Astrocyte of the spinal cord (primary cell): ENCODE measurements at places on chromosomes 13 and 19.

DNA sequence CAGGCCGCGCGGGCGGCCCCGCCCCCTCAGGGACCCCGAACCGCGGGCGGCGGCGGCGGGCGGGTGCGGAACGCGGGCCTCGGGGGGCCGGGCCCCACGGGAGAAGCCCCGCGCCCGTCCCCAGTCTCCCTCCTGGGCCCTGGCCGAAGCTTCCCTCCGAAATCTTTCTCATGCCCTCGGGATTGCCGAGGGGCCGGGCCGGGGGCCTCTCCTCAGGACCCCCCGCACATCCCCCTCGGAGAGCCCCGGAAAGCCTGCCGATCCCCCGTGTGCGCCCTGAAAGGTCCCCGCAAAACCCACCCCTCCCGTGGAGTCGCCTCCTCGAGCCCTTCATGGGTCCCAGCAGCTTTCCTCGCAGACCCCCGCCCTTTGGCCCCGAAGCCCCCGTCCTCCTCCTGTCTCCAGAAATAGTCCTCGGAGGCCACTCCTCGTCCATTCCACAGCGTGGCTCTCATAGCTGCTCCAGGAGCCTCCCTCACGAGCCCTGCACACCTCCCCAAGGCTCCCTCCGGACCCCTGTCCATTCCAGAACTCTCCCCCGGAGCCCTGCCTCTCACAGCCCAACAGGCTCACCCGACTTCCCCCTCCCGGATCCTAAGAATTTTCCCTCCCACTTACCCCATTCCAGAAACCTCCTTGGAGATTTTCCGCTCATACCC is 555 bp downstream of the SAMD4B start:
- no peak for DNase-seq

- no peak for DNase-seq
These were observed 286.6 kb downstream of the COG6 start for GRCh38 chr13:39941911-39942551.

DNA sequence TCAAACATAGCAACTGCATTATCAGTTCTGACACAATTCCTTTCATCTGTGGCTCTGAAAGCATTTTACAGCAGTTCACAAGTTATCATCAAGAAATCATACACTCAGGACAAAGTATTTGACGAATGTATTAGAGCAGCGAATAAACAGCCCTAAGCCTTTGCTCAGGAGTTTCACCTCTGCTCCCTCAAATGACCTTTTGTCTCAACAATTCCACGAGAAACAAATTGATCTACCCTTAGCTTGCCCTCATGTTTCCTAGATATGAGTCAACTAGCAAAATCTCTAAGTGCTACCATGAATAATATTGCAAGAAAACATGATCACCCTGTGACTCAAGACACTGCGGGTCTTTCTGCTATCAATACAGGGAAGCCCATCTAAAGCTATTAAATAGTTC is 396.1 kb downstream of the EFNB2 start:
- DNase-seq, result no peak

DNA sequence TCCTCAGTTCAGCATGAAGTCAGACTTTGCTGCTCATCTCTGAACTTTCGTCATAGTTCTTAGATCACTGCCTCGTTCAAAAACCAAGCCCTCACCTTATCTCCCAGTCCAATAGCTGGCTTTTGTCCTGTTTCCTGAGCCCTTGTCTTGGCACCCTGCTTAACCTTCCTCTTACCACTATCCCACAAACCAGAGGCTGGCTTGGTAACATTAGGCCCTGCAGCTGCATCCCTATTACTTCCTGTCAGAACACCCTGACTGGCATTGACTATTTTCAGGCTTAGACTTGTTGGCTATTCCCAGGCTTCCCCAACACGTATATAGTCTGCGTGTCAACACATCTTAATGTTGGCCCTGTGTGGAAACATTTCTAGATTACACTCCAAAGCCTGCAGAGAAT is 172.4 kb downstream of the VWA8 start:
- no peak for DNase-seq

DNA sequence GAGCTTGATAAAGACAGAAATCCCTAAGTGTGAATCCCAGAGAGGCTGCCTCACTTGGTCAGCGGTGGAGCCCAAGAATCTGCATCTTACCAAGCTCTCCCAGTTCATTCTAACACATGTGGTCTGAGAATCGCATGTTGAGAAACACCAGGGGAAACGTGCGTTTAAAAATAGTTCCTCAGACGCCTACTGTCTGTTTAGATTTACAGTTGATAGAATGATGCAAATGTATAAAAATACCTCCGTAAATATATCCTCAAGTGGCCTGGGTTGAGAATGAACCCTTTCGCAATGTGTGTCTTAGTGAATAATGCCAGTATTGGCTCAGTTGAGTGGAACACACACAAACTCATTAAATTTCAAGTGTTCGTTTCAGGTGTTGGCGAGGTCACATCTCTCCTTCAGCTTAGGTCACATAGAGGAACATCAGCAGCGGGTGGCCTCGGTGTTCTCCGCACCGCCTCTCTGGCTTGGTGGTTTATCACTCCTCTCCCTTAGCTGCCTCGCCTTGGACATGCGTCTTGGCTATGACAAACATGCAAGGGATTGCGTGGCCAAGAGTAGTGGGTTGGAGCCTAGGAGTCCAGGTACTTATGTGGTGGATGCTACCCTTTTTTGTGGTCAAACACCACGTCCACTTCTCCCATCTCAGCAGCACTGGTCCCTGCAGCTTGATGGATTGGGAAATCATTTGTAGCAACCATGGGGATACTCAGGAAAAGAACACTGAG is 117.6 kb upstream of the SPATA13 start:
- DNase-seq, result no peak
